ENCODE measurements at places on chromosomes 11 and 22.

- DNase-seq, result peak; percentile 61
Observed at GRCh38 chr22:45284705-45285262, at the start of gene UPK3A. TSS of gene UPK3A (plus strand) at chr22:45284949. CDS start at chr22:45285014, 65 bp downstream.

- no peak for DNase-seq
Observed at GRCh38 chr11:12074529-12075195, 35.7 kb upstream of the MICAL2 start.

GRCh38 chr22:18096823-18097222 lies 13.8 kb upstream of the TUBA8 start:
- DNase-seq, result no peak

- DNase-seq, result no peak
Observed at GRCh38 chr22:20811171-20811570, 37.3 kb downstream of the SERPIND1 start.

DNA sequence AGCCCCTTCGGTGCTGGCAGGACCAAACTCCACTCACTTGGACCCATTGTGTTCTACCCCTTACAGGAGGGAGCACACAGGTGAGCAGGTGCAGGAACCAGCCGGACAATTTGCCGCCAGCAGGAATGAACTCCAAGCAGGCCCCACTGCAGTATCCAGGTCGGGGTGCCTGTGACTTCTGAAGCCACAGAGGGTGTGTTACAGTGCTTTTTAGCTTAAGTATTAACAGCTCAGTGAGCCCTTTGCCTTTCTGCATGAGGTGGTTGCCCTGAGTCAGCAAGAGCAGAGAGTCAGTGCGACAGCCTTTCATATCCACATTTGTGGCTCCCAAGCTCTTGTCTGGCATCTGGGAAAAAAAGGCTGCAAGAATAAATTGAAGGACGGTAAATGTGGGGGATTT lies 366.6 kb upstream of the LRRC4C start:
- DNase-seq, result no peak

GRCh38 chr11:2382936-2383851 lies 6.1 kb downstream of the CD81 start:
- DNase-seq, result no peak

- DNase-seq, result no peak
Observed at GRCh38 chr11:88475991-88476418, 138.5 kb upstream of the CTSC start.

- no peak for DNase-seq
Observed at GRCh38 chr11:92276773-92277172, 52.2 kb downstream of the FAT3 start.

GRCh38 chr11:70608568-70609470 lies 210.5 kb downstream of the CTTN start:
- DNase-seq, result no peak

- DNase-seq, result no peak
Observed at GRCh38 chr22:24146194-24146616, 35.1 kb upstream of the SUSD2 start.

- DNase-seq, result no peak
Observed at GRCh38 chr11:70712471-70712870, 314.1 kb downstream of the CTTN start.

DNA sequence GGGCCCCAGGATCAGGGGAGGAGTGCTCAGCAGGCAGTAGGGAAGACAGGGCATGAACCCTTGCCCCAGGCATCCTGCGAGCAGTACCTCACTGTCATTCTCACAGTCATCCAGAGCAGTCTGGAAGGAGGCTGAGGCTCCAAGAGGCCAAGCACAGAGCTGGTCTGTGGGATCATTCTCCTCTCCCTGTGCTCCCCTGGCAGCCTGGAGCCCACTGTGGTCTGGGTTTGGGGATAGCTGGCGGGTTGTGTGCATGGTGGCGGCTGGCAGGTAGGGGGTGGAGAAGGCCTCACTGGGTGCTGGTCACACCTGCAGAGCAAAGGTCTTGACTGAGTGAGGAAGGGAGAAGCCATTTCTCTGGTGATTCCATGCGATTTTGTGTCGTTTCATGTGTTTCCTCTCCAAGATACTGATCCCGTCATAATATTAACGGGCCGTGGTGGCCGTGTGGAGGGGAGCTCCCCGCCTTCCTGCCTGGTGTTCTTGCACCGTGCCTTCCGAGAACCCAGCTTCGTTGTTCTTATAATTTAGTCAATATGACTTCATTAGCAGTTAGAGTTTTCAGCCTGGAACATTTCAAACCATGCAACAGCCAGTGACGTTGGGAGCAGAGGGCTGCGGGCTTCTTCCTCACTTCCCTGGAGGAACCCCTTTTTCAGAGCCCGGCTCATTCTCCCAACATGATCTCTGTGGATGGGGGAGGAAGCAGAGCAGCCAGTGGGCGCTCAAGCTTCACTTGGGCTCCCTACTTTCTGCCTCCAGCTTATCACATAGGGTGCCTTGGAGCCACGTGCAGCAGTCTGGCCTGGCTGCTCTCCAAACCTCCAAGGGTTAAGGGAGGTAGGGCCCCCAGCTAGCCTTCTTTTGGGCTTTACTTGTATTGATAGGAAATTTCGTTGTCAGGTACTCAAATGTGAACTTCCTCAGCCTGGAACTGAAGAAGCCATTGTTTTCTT lies 20.8 kb upstream of the ADORA2A start:
- DNase-seq, result no peak

DNA sequence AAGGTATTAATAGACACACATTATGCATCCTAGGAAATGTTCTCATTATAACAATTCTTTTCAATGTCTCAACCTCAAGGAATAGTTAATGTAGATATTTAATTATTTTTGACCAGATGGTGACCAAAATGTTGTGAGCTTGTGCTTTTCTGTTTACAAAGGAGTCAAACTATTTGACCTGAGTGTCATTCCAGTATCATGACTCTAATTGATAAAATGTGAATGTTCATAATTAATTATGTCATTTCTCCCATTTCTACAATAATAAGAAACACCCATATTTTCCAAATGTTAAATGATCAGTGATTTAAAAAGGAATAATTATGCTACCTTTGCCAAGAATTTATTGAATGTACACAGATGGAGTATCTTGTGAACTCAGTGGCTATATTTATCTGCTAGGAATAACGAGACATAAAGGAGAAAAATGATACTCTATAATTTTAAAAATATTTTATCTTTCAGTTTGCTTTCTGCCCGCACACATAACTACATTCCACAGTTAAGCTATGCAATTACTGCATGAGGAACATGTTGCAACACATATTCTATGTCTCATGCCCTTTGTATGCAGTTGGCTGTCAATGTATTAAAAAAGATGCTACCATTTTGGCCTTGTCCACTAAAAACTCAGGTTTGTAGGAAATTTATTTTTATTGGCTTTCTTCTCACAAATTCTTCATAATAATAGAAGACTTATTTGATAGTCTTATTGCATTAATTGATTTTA lies 376.7 kb upstream of the CCDC179 start:
- DNase-seq, result no peak

- no peak for DNase-seq
Observed at GRCh38 chr11:117369534-117369933, 41.9 kb downstream of the CEP164 start.

- no peak for DNase-seq
Observed at GRCh38 chr11:69887841-69888427, 68.7 kb upstream of the FGF3 start.

- DNase-seq, result no peak
Observed at GRCh38 chr11:112942966-112943643, 18.1 kb upstream of the NCAM1 start.

DNA sequence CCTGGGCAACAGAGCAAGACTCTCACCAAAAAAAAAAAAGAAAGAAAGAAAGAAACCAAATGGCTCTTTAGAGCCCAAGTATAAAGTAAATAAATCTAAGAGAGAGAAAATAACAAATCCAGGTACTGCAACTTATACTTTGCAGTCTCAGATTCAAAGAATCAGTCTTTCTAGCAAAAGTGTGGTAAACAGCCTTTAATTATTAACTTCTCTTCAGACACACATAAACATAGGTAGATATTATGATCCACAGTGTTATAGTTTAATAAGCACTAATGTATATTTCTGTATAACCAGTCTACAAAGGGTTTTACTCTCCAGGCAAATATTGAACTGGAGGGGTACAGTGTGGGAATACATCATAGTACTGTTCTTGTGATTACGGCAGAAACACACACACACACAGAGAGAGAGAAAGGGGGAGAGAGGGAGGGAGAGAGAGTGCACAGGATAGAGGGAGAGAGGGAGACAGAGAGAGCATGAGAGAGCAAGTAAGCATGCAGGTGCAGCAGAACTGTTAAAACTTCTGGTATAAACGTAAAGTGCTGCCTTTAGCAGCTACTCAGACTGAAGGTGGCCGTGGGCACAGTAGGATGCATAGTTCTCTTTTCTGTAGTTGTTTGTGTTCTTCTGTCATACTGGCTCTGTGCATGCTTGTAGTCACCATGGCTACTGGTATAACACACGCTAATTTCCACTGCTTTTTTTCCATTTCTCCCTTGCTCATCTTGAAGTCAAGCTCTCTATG lies 32.3 kb downstream of the MTMR2 start:
- DNase-seq, result no peak

- DNase-seq, result no peak
Observed at GRCh38 chr22:49958366-49958921, 2.1 kb upstream of the PIM3 start.

DNA sequence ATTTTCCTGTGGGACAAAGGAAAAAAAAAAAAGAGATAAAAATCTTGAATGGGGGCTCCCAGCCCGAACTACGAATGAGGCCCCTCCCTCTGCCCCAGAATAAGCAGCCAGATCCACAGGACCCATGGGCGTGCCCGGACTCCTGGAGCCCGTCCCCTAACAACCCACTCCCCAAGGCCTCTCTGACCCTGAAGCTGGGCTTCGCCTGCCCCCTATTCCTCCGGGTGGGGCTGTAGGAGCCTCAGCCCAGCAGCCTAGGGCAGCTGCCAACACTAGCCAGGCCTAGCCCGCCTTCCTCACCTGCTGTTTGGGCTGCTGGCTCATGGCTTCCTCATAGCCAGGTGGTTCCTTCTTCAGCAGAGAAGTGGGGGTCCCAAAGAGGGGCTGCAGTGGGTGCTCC lies 46.6 kb downstream of the SGSM3 start:
- no peak for DNase-seq

- no peak for DNase-seq
Observed at GRCh38 chr11:19382131-19382611, 141.4 kb upstream of the E2F8 start.

DNA sequence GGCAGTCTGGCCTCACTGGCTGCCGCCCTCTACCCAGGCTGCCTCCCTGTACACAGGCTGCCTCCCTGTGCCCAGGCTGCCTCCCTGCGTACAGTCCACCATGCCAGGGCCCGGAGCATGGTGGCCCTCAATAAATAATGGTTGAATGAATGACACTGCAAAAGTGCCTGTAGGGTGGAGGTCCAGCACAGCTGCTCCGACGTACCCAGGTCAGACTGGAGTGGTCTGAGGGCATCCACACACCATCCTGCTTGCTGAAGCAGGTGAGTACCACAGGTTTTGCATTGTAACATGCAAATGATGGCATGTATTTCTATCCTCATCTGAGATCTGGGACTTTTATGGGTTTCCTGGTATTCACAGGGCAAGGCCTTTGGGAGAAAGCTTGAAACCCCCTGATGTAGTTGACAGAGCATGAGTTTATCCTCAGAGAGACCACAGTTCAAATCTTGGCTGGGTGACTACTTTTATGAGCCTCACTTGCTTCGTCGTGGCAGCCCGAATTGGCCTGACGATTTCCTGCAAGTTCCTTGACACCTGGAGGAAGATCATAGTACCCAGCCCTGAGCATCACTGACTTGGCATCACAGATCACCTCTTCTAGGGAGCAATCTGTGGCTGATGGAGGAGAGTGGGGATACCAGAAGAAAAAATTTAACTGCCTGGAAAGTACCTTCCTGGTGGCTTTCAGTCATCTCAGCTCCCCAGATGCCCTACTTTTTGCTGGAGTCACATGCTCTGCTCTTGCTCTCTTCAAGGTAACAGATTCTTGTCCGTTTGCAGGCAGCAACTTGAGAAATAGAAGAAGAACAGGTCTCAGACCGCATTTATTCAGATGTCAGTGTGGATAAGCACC lies 16.0 kb upstream of the CYB5R3 start:
- DNase-seq, result no peak

GRCh38 chr11:61959114-61959513 lies 8.3 kb downstream of the FTH1 start:
- no peak for DNase-seq

- no peak for DNase-seq
Observed at GRCh38 chr11:35496416-35496815, 29.0 kb downstream of the PAMR1 start.

GRCh38 chr11:59283311-59283710 lies 70.6 kb upstream of the MPEG1 start:
- no peak for DNase-seq

GRCh38 chr11:5610446-5610845 lies 14.0 kb downstream of the TRIM6 start:
- DNase-seq, result no peak

- no peak for DNase-seq
Observed at GRCh38 chr11:75154646-75155569, 4.0 kb downstream of the SLCO2B1 start.

GRCh38 chr22:31229402-31230079 lies 17.4 kb downstream of the LIMK2 start:
- no peak for DNase-seq

DNA sequence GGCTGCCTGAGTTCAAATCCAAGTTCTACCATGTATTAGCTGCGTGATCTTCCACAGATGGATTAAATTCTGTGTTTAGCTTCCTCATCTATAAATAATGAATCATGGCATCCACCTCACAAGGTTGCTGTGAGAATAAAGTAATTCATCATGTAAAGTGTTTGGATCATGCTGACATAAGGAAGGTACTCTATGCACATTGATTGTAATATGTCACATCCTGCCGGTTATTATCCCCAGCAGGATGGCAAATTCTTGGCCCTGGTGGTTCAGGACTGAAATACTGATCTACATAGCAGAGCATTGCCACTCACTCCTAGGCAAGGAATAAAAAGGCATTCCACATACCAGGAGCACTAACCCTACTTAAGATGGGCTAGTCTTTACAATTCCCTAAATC lies 40.8 kb downstream of the LGR4 start:
- no peak for DNase-seq

GRCh38 chr11:46259971-46260560 lies 17.4 kb upstream of the CREB3L1 start:
- DNase-seq, result no peak
